ENCODE measurements at places on chromosomes 11 and 22. TPM values are rescaled to one million over a fixed set of nuclear protein-coding genes. Genes with fewer than 3 reads are reported as not detected.

The HTR3A gene
- polyA plus RNA-seq: not detected

The LRRC55 gene
- 0.07 TPM for polyA plus RNA-seq

The C1QTNF5 gene
- not detected for polyA plus RNA-seq

The CD3G gene
- not detected for polyA plus RNA-seq

The SYNGR1 gene
- polyA plus RNA-seq: 16.2 TPM

The POTEH gene
- polyA plus RNA-seq: not detected

The TMEM132A gene
- polyA plus RNA-seq: 44.5 TPM

The DAGLA gene
- 3.7 TPM for polyA plus RNA-seq

The GDPD4 gene
- not detected for polyA plus RNA-seq

The NAALAD2 gene
- polyA plus RNA-seq: 10.0 TPM

The PAMR1 gene
- polyA plus RNA-seq: not detected

The CYB5R2 gene
- not detected for polyA plus RNA-seq

The MS4A14 gene
- not detected for polyA plus RNA-seq

The GAB2 gene
- 1.2 TPM for polyA plus RNA-seq

The SCGB1D2 gene
- not detected for polyA plus RNA-seq

The KDM4E gene
- polyA plus RNA-seq: not detected

The BATF2 gene
- not detected for polyA plus RNA-seq

The P2RX3 gene
- not detected for polyA plus RNA-seq

The C22orf15 gene
- not detected for polyA plus RNA-seq

The PGA4 gene
- polyA plus RNA-seq: not detected

The RTN4RL2 gene
- polyA plus RNA-seq: 0.16 TPM

The ACCS gene
- polyA plus RNA-seq: not detected

The IFITM10 gene
- not detected for polyA plus RNA-seq

The TMEM41B gene
- 55.8 TPM for polyA plus RNA-seq

The KCNE3 gene
- polyA plus RNA-seq: not detected

The PATE2 gene
- polyA plus RNA-seq: not detected

The SLC25A45 gene
- not detected for polyA plus RNA-seq

The TRPM5 gene
- not detected for polyA plus RNA-seq

The PTPRCAP gene
- polyA plus RNA-seq: 1.0 TPM

The NPAS4 gene
- not detected for polyA plus RNA-seq

The CDC42EP1 gene
- polyA plus RNA-seq: 0.28 TPM

The SSTR3 gene
- not detected for polyA plus RNA-seq

The MMP8 gene
- polyA plus RNA-seq: not detected

Measured in Purkinje cell (primary cell).